ENCODE measurements at places on chromosomes 2 and 18.

DNA sequence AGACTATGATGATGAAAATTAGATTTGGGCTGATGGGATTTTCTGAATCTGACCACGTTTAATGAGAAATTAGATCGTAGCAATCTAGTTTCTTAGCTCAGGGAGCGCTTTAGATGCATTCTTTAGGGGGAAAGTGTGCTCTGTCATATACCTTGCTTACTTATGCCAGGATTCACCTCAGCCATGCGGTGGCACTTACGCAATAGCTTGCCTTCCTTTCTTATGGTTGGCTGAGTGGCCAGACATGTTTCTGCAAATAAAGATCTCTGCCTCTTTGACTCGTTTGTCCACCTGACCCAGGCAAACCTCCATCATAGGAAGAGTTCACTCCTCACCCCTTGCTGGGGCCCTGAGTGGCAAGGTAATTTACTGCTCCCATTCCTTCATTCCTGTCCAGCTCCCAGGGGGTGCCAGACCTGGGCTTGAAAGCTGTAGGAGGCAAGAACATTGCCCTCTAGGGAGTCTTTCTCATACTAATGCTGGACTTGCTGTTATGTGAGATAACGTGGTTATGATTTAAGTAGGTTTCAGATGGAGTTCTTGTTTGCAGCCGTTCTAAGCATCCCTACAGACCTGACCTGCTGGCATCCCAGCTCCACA is 57.1 kb downstream of the FBLN7 start:
- no peak for DNase-seq

GRCh38 chr18:79961527-79962291 is 2.7 kb upstream of the HSBP1L1 start:
- peak; percentile 57 for DNase-seq

DNA sequence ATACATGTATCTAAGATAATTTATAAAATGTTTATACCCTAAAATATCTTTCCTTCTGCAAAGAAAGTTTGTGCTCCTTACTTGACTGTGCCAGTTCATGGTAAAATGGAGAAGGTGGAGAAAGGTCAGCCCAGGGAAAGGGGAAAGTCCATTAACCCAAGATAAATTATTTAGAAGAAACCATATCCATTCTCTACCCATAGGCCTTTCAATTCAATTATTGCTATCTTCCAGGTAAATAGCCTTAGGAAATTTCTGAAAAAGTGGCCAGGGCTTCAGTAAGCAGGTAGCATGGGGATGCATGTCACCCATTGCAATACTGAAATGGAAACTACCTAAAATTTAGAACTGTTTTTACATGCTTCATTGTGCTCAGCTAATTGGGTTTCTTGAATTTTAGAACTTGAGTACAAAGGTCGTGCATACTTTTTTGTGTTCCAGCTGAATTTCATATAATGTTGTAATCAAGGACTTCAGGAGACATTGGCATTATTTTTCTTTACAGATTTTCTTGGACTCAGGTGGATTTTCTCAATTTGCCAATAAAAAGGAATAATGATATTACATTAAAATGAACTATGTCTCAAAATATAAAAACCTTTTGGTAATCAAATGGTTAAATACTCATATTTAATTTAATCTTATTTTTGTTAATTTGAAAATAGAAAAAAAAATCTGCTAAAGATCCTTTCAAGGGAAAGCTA is 124.9 kb downstream of the CSRNP3 start:
- DNase-seq = no peak

GRCh38 chr2:153871231-153872221 is at the start of gene GALNT13:
TSS of gene GALNT13 (plus strand) at chr2:153871922.
- DNase-seq = peak; percentile 21

DNA sequence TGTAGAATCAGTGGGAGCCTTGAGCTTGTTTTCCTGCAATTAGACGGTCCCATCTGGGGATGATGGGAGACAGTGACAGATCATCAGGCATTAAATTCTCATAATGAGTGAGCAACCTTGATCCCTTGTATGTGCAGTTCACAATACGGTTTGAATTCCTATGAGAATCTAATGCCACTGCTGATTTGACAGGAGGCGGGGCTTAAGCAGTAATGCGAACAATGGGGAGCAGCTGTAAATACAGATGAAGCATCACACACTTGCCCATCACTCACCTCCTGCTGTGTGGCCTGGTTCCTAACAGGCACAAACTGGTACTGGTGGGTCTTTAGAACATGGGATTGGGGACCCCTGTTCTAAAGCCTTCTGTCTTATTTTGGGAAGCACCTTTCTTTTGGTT is 17.9 kb upstream of the NYAP2 start:
- DNase-seq = no peak

DNA sequence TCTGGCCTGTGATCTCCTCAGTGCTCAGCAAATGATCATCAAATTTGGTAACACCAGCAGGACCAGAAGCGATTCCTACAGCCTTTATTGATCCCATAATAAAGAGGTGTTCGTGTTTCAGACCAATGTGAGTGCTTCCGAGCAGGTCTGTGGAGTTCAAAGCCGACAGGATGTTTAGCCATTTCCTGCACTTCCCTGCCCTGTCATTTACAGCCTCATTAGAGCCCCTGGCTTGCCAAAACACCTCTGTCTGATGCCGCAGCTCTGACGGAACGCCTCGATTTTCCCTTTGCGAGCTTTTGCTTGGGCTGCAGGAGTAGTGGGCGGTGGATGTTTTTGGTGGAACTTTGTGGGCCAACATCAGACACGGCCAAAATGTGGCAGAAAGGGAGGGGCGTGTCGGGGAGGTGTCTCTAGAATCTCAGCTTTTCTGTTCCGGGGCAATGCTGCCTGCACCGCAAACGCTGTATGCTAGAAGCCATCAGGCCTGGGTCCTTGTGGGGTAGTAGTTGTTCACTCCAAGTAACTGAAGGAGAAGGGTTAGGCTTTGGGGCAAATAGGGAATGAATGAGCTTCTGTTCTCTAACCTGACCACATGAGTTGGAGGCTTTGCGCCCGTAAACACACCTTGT is 26.1 kb upstream of the INHBB start:
- no peak for DNase-seq

- DNase-seq = no peak
Measured at GRCh38 chr2:204909791-204910190, 364.5 kb downstream of the PARD3B start.

DNA sequence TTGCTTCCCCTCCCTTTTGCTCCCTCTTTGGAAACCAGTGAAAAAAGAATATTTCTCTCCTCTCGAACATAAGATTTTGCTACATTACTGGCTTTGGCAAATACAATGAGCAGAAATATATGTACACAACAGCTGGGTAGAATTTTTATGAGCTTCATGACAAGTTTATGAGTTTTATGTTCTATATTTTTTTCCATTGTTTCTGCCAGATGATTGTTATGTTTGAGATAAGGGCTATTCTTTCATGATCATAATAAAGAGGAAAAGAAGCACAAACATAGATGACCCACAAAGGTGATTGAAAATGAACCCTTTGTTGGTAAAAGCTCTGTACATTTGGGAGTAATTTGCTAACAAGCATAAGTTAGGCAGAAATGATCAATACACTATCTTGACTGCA is 14.8 kb upstream of the TFPI start:
- DNase-seq = no peak

GRCh38 chr2:239587841-239588240 is 187.0 kb upstream of the HDAC4 start:
- DNase-seq = no peak

DNA sequence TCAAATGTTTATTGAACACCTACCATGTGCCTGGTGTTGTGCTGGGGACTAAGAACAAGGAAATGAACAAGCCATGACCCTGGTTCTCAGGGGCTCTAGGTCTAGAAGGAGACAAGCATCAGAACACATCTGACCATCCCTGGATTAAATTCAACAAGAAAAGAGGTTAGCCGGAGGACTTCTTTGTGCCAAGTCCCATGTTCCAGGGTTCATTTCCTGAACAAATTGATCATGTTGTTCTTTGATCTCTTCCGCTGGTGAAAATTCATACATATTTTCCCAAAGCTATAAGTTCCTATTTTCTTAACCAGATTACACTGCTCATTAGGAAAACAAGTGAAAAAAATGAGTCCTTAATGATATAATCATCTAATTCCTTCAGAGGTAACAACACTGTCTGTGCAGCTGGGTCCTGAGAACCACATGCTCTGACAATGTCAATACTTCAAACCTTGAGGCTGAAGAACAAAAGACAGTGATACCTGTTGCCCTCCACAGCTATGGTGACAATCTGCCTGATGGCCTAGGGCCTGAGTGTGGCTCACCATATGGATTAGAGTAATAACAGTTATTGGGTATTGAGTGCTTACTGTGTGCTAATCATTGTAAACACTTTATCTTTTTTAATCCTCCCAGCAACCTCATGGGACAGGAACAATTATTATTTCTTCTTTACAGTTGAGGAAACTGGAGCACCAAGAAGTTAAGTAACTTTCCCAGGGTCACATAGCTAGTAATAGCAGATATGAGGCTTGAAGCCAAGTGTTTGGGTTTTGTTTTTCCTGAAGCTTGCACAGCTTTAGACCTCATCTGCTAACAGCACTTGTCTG is 24.6 kb upstream of the INO80C start:
- no peak for DNase-seq

GRCh38 chr2:104702031-104702850 is 151.7 kb upstream of the POU3F3 start:
- no peak for DNase-seq

- no peak for DNase-seq
Measured at GRCh38 chr2:892892-893291, 57.8 kb upstream of the SNTG2 start.

DNA sequence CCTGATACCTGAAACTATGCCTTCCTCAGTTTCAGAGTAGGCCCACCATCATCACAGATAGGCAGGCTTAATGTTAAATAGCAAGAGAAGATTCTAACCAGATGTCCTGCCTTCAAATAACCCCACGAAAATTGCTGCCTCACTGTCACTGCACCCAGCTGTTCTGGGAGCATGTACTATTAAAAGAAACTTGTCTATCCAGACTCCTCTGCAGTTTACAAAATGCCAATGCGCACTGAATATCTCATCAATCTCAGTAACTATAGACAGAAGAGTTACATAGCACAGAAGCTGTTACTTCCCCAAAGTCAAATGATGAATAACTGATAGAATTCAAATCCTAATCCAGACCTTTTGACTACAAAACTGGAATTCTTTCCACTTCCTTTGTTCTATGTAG is 43.9 kb downstream of the WDR75 start:
- DNase-seq = no peak

GRCh38 chr2:70115646-70116442 is 28.6 kb downstream of the PCBP1 start:
- no peak for DNase-seq

DNA sequence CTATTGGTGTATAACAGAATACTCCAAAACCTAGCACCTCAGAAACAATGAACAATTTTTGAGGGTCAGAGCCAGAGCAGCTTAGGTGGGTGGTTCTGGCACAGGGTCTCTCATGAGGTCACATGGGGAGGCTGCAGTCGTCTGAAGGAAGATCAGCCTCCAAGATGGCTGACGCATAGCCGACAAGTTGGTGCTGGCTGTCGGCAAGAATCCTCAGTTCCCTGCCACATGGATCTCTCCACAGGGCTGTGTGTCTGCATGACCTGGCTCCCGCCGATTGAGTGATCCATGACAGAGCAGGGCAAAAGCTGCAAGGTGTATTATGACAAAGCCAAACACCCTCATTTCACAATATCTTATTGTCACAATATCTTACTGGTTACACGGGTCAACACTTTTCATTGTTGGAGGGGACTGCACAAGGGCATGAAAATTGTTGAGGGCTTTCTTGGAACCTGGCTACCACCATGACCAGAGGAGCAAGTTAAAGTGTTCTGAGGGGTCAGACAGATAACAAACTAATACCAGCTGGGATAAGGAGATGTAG is 4.2 kb downstream of the MYL12B start:
- no peak for DNase-seq

- no peak for DNase-seq
Measured at GRCh38 chr18:56165601-56166355, 472.6 kb downstream of the TXNL1 start.

Data from AG20443 (cell line).